ENCODE measurements at places on chromosomes 4 and X.

GRCh38 chr4:10783351-10783750 lies 98.8 kb upstream of the CLNK start:
- DNase-seq = peak; percentile 20

DNA sequence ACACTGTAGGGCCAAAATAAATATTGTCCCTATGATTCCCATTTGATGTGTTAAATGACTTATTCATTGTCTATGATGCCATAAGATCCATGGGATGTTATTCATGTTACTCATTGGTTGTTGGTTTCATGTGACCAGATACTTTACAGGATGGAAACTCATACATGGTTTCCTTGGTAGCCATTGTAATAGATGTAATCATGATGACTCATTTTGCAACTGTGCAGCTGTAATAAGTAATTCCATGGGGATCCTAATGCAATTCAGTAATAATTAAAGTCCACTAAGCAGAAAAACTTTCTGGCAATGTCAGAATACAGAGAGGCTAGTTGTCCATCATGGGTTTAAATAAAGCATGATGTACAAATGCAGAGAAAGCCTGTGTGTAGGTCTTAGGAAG lies 389.7 kb upstream of the NR3C2 start:
- DNase-seq = peak; percentile 83

DNA sequence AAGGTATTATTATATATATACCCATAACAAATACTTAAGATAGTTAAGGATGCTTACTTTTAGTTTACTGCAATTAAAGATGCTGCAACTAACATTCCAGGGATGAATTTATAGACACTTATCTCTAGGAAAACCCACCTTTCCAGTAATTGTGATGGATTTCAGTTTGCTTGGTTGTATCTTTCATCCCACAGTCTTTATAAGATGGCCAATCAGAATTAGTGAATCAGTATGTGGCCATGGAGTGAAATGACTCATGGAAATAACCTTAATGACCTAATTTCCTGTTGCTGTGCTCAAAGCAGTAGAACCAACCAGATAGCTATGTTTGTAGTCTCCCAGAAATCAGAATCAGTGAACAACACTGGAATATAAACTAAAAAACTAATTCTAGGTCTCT lies 26.4 kb downstream of the MOSPD2 start:
- DNase-seq = no peak

GRCh38 chrX:69318651-69319340 lies 153.5 kb upstream of the PJA1 start:
- DNase-seq = no peak

GRCh38 chr4:71607109-71607508 lies 176.8 kb downstream of the GC start:
- no peak for DNase-seq

DNA sequence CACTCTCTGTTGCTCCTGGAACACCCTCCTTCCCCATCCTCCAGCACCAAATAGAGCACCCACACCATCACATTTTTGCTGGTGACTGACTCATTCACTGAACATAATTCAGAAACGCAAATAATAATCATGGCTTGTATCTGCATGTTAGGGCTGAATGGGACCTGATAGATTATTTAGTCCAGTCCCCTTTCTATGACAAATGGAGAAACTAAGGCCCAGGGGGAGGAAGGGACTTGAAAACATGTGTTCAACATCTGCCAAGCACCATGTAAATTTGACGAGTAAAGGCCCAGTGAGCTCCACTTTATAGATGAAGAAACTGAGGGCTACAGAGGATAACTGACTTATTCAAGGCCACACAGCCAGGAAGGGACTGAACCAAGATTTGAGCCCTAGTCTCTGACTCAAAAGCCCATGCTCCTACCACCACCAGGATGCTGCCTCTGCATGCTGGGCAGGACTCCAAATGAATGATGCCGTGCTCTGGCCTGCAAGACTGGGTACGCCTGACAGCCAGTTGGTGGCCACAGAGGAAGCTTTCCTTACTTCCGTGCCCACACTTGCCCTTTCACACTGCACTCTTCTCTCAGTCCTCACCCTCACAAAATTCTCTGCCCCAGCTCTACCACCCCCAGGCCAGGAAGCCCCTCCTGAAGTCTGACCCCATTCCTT lies 133.3 kb upstream of the PJA1 start:
- peak; percentile 29 for DNase-seq

GRCh38 chr4:3401436-3402171 lies 40.2 kb upstream of the HGFAC start:
- DNase-seq = no peak

DNA sequence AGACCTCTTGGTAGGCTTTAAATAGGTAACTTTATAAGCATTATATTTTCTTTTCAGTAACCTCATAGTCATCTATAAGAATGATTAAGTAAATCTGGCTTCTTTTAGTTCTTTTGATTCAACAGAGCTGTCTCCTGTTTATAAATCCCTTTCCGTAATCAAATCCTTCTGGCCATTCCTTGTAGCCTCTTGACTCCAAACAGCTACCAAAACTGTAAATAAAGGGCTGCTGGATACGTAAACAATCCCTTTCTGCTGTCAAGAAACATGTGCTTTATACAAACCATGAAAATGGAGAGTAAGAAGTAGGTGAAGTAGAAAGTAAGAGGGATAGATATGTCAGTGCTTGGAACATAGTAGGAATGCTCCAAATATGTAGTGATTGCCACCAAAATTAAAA lies 183.2 kb upstream of the CASK start:
- DNase-seq = no peak

DNA sequence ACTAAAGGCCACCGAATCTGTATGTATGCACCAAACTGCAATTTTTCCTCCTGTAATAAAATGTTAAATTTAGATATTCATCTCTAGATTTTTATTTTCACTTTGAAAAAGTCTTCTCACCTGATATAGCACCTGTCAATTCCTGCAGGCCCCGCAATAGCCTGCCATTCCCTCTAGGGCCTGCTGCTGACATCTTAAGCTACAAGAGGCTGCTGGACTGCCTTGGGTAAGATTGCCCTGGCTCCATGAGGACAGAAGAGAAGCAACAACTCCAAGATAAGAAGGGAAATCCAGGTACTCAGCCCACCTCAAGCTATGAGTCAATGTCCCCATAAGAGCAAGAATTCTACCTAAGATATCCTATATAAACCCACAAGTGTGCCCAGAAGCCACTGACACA lies 230.2 kb upstream of the AGTR2 start:
- DNase-seq = no peak

GRCh38 chrX:150202641-150203247 lies 160.4 kb upstream of the MAMLD1 start:
- no peak for DNase-seq

DNA sequence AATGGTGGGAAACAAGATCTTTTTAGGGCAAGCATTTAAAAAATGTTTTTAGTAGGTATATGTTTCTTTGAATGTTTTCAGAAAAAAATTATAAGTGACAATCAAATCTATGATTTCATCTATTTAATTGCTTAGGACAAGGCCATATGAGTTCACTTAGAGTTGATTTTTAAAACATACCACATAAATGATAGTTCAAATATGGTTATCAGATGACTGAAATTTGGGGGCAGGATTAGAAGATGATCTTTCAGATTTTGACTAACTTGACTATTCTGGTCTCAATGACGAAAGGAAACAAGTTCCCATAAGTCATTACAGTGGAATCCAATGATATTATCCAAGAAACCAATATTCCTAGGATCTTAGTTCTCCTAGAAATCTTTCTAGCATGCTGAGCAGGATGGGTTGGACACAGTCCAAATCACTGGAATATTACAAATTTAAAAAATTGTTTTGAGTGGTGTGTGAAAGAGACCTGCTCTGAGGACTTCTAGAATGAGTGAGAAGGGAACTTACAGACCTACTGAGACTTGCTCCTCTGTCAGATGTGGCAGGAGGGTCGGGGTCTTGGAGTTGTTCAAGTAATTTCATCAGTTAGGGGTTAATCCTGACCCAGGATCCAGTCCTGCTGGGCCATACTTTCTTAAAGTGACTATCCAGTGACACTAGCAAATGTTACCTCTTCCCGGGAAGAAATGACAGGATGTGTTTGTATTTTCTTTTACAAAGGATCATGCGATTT lies 20.0 kb downstream of the RHOH start:
- DNase-seq = no peak

DNA sequence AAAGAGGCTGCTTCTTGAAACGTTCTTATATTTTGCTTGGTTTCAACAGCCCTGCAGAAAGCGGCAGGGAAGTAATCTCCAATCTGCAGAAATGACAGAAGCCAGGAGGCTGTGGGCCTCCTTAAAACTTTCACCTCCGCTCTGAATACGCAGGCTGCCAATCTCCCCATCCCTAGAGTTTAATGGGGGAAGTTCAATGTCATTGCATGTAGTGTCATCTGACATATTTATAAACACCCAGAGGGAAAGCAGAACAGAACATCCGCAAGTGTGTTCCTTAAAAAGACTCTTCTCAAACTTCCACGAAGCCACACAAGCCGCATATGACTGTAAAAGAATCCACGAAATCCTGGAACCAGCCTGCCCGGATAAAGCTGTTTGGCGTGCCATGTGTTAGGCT lies 148.8 kb upstream of the TBL1X start:
- no peak for DNase-seq

DNA sequence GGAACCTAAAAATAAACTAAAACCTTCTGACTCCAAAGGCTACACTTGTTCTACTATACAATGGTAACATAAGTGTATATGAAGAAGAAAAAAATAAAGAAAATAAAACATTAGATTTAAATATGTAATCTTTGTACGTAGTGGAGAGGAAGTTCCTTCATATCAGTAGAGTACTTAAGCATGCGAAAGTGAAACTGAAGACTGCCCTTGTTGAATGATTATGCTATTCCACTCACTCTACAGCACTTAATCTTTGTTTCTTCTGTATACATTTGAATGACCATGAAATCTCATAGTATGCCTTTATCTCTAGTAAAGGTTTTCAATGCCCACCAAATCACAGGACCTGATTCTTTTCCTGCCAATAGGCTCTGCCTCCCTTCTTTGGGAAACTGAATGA lies 78.9 kb downstream of the NDST3 start:
- no peak for DNase-seq

- DNase-seq = no peak
These were observed 78.8 kb downstream of the SLC16A2 start for GRCh38 chrX:74500067-74500466.

- DNase-seq = no peak
These were observed 27.2 kb downstream of the PLS3 start for GRCh38 chrX:115588179-115588578.

DNA sequence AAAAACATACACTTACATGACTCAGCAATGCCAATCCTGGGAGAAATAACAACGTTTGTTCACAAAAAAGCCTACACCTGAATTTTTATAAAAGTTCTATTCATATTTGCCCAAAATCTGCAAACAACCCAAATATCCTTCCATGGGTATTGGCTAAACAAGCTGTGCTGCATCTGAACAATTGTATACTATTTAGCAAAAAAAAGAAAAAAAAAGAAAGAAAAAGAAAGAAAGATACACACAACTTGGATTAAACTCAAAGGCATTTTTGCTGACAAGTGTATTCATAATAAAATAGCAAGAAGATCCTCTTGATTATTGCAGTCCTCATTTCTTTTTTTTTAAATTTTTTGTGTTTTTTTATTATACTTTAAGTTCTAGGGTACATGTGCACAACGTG lies 24.5 kb upstream of the MAGEA3 start:
- no peak for DNase-seq

DNA sequence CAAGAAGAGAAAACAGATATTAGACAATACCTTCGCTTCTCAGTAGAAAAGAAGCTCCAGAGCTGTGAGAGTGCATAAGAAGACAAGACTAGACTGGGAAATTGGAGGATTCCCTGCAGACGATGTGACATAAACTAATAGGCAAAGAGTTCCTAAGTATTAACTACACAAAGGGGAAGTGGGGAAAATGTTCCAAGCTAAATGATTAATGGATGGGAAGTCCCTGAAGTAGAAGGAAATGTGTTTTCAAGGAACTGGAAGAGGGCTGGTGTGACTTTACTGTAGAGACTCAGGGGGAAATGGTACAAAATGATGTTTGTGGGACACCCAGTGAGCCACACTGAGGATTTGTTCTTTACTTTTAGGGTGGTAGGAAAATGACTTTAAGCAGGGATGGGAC lies 69.7 kb upstream of the DCLK2 start:
- DNase-seq = no peak

DNA sequence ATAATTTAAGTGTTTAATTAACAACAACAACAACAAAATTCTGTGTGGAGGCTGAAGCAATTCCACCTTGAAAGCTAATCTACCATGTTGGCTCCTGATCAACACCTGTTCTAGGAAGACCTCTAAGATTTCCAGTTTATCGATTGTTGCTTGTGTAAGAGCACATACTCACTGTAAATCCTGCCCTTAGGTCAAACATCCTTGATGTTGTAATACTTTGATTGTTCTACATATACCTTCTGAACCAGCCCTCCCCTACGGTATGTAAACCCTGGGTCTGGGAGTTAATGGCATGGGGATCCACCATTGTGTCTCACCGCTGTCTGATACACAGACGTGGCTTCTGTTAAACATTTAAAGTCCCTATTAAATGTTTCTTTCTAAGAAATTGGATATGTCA lies 73.2 kb downstream of the RASL11B start:
- DNase-seq = no peak

GRCh38 chr4:60019180-60019579 lies 1180.9 kb upstream of the ADGRL3 start:
- no peak for DNase-seq

DNA sequence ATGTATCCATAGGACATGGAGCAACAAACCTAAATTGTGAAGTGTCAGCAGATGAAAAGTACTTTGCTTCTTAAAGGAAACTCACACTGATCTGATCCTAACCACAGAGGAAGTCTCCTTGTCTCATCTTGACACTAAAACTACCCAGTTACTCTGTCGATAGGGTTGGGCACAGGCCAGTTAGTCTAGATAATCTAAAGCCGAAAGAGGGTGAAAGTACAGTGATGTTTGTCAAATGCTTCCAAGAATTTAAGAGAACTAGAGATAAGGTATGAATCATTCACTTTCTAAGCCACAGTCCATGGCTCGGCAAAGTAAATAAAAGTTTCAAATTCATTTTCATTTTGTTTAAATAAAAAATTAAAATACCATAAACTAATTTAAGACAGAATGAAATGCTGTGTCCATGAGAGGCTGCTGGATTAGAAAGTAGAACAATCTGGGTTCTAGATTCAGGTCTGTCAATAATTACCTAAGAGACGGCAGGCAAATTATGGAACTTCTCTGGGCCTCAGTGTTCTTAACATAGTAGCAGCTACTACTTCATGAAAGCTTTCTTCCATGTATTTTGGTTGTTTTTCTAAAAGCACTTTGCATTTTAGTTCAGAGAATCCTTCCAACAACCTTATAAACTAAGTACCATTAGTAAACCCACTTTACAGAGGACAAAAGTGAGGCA lies 176.7 kb downstream of the LDB2 start:
- DNase-seq = no peak

- no peak for DNase-seq
These were observed 13.4 kb upstream of the SRPX start for GRCh38 chrX:38233891-38234667.

DNA sequence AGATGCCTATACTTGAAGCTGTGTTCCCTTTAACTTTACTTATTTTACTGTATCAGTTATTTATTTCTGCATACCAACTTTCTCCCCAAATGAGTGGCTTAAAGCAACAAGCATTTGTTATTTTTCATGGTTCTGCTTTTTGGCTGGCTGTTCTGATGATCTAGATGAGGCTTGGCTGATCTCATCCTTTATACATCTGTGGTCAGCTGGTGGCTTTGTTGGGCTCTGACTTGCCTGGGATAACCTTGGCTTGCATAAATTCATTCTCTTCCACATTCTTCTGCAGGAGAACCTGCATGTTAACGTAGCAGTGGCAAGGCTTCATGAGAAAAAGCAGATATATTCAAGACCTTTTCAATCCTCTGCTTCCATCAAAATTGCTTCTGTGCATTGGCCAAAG lies 1317.6 kb downstream of the ADGRL3 start:
- DNase-seq = no peak
